ENCODE measurements at places on chromosomes 7 and 10.

- no peak for DNase-seq
Measured at GRCh38 chr10:92813979-92814378, 34.3 kb upstream of the EXOC6 start.

DNA sequence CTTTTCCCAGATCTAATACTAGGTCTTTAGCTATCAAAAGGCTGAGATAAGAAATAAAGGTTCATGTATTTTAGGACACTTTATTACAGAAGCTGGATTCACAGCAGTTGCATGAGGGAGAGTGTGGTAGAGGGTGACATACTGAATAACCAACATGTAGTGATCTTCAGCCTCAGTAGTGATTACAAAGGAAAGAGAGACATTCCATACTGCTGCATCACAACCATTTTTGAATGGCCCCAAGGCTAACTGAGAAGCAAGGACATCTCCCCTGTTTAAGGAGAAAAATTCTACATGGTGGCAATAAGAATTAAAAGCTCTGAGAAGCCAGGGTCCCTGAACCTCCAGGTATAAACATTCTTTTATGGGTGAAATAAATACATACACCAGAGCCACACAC lies 35.3 kb downstream of the COG5 start:
- peak; percentile 38 for DNase-seq

DNA sequence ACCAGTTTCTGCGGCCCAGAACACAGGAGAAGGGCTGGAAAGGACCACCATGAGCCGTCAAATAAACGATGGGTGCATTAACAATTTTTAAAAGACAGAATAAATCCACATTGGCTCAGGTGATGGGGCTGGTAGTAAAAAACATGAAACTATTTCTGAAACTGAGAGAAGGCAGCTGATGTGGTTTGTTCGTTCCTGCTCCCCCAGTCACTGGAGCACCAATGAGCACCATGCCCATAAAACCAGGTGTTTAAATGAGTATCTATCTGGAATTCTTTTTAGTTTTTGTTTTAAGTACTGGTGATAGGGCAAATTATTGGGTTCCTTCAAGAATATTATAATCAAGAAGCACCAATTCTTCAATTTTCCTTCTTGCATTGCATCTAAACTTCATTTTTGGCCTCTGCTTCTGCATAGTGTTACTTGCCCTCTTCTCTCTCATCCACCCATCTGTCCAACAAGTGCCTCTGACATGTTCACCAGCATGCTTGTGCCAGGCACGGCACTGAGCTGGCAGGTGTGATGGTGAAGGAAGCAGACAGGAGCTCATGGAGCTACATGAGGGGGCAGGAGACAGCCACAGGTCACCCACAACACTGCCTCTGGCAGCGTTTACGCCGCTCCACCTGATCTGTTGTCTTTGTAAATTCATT lies 65.5 kb downstream of the LARP4B start:
- no peak for DNase-seq

DNA sequence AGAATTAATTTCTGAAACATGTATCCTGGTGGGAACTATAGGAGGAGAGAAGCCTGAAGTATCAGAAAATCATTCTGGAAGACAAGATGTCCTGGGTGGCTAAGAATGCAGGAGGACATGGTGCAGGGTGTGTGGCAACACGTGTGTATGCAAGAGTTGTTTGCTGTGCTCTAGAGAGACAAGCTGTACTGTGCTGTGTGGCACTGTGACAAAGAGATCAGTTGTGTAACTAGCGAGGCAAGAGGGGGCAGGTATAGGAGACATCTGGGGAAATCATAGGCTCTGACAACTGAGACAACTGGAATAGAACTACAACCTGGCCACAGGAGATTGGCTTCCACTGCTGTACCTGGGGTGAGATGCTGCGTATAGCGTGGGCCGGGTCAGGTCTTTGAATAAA lies 9.3 kb downstream of the ITGA8 start:
- DNase-seq: no peak

DNA sequence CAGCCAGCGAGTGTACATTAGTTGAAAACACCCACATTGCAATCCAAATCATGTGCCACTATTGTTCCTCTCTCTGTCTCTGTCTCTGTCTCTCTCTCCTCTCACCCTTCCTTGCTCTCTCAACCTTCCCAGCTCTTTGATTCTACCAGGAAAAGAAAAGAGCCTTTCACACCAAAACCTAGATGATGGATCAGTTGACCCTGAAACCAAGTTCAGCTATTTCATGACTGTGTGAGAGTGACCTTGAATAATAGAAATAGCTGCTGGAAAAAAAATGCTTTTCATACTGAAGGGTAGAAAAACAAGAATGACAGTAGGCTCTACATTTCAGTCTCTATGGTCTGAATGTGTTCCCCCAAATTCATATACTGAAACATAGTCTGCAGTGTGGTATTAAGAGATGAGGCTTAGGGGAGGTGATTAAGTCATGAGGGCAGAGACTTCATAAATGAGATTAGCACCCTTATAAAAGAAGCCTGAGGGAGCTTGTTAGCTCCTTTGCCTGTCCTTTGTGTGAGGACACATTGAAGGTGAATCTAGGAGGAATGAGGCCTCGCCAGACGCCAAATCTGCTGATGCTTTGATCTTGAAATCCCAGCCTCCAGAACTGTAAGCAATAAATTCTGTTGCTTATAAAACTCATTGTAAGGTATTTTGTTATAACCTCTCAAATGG lies 65.2 kb downstream of the LYZL1 start:
- DNase-seq: no peak

DNA sequence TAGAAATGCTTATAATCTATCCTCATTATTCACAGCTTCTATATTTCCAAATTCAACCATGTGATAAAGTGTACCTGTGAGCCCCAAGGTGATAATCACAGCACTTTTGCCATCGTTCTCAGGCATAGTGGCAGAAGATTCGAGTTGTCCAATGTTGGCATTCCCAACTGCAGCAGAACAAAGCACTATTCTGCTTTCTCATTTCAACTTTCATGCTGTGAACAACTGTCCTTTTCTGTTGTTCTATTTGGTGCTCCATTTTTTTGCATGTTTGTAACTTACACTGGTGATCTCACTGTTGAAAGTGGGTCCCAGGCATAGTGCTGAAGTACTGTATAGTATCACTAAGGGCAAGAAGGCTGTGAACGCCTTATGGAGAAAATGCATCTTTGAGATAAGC lies 438.2 kb downstream of the PAXIP1 start:
- DNase-seq: no peak

DNA sequence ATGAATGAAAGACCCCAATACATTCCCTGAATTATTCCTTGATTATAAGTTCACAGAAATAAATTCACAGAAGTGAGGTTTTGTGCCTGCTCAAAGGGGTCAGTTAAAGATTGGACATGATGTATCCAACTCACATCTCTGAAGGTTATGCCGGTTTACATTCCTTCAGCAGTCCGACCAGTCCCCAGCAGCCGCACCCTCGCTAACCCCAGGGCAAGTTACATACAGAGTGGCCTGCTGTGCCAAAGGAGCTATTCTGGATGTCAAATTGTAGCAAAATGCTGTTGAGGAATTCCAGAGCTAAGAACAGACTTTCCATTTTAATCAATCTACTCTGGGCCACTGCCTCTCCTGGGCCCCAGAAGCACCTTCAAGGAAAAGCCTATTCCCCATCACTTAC lies 20.3 kb downstream of the PSAP start:
- DNase-seq: no peak

DNA sequence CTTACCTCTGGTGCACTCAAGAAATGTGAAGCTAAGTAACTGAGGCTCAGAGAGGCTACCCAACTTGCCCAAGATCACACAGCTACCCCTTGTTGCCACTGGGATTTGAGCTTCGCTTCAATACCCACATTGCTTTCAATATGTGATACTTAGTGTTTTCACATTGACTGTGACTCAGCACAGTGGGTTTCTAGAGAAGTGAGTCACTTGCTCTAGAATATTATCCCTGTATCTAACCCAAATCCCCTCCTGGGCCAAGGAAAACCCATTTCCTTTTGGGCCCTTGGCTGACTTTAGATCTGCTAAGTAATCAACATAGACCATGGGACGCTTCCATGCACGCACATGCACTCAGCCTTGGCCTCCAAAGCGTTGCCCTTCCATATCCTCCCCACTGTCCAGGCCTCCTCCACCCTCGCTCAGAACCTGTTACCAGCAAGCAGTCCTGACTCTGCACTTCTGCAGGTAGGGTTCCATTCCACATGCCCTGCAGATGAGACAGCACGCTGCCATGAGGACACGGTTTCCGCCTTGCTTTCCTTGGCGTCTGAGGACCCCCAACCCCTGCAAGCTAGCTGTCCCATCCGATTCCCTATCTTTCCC lies 87.7 kb upstream of the CHST15 start:
- peak; percentile 12 for DNase-seq

DNA sequence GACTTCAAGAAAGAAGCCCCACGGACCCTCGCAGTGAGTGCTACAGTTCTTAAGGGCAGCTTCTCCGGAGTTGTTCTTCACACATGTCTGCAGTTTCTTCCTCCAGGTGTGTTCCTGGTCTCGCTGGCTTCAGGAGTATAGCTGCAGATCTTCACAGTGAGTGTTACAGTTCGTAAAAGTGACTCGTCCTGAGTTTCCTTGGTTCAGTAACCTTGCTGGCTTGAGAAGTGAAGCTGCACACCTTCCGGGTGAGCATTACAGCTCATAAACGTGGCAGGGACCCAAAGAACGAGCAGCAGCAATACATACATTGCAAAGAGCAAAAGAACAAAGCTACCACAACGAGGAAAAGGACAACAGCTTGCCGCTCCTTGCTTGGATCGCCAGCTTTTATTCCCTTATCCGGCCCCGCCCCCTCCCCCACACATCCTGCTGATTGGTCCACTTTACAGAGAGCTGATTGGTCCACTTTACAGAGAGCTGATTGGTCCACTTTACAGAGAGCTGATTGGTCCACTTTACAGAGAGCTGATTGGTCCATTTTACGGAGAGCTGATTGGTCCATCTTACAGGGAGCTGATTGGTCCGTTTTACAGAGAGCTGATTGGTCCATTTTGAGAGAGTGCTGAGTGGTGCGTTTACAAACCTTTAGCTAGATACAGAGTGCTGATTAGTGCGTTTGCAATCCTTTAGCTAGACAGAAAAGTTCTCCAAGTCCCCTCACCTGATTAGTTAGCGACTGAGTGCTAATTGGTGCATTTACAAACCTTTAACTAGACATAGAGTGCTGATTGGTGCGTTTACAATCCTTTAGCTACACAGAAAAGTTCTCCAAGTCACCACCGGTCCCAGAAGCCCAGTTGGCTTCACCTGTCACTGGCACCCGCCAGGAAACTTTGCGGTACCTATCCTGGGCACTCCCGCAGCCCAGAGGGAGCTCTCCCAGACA lies 165.3 kb downstream of the AGMO start:
- no peak for DNase-seq

- DNase-seq: no peak
Measured at GRCh38 chr7:151813997-151814396, 62.9 kb downstream of the PRKAG2 start.

GRCh38 chr10:77256346-77256745 lies 381.3 kb downstream of the KCNMA1 start:
- no peak for DNase-seq

DNA sequence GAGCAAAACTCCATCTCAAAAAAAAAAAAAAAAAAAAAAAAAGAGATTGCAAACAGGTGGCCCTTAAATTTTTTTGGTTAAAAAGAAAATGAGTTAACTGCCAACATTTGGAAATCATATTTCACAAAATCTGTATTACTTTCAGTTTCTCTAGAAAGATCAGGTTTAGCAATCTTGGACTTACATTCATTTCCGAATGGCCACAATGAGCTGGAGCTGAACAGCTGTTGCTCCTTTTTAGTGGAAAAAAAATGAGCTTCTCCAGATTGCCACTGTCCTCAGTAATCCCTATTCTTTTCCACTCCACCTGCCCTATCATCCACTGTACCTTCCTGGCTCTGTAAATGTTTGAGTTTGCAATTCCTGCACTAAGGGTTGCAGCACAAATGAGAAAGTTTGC lies 43.6 kb downstream of the RAB11FIP2 start:
- DNase-seq: no peak

GRCh38 chr10:96752375-96752774 lies 32.1 kb upstream of the PIK3AP1 start:
- no peak for DNase-seq

DNA sequence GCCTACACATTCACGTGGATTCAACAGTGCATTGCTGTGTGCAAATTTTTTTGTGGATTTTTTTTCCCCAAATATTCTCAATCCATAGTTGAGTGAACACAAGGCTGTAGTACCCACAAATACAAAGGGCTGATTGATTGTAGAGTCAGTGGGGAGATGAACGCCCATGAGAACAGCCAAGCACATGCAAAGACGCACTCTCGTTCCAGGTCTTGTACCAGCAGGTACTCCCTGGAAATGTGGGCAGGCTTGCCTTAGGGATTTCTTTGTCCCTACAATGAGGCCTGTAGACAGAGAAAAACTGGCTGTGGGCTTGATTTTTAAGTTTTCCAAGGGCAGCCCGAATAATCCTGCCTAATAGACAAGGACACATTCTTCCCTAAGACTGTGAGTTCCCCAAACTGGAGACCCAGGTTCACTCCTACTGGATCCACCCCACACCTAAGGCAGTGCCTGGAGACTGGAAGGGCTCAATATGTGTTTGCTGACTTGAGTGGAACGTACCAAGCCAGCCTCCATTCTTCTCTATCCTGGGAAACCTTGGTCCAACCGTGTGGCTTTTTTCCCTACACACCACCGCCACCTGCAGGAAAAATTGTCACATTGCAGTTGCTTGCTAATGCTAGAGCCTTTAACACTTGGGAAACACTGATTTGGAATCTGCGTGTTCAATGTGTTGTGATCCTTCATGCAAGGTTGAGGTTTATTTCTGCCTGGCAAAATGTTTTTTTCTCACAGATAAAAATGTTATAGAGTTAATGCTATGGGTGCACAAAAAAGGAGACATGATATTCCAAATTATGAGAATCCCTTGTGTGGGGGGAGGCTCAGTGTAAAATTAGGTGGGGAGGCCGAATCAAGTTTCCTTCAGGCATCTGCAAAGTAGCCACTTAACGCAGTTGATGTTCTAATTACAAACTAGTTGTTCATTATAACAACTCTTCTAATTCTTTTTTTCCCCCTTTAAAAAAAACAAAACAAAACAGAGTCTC lies 49.3 kb downstream of the PPP1R17 start:
- peak; percentile 2 for DNase-seq

- no peak for DNase-seq
Measured at GRCh38 chr10:121961456-121961855, 13.6 kb downstream of the NSMCE4A start.

DNA sequence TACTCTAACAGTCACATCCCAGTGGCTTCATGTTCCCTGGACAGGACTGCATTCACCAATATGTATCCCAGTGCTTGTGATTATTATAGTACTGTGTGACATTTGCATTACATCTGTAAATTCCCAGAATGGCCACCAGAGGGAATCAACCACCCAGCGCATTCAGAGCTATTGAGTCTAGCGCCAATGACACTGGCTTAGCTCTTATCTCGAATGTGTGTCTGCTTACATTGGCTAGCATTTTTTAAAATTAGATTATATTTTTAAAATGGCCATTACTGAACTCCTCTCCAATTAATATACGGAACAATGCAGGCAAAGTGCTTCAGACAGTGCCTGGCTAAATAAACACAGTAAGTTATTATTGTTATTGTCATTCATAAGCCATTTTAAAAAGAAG lies 36.3 kb downstream of the TRIL start:
- peak; percentile 68 for DNase-seq

GRCh38 chr7:129054438-129055293 lies at the start of gene TNPO3:
TNPO3 (minus strand) TSS chr7:129055111; CDS start chr7:129054770, 341 bp downstream.
- DNase-seq: peak; percentile 82
